ENCODE measurements at places on chromosomes 16 and 17. TPM values are rescaled to one million over a fixed set of nuclear protein-coding genes. Genes with fewer than 3 reads are reported as not detected.

GRCh38 chr16:83967838-83968305 is at the start of gene NECAB2:
Gene NECAB2 (plus strand): TSS chr16:83968244. CDS start chr16:83968649, 405 bp downstream.
- DNase-seq: peak; percentile 34

DNA sequence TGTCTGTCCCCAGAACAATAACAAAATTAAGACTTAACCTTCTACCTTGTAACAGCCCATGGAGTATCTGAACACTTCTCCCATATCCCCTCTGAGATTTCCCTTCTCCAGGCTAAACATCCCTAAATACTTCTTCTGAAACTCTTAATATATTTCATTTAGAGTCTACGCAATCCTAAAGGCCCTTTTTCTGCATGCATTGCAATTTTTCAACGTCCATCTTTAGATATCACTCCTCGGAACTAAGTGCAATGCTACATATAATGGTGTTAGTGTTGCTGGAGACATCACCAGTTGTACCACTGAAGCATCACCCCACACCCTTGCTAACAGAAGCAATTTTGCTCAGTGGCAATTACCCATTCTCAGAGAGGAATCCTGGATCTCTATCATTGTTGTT is 13.2 kb downstream of the GRIN2A start:
- no peak for DNase-seq

- no peak for DNase-seq
These were observed 17.7 kb downstream of the POLR3E start for GRCh38 chr16:22314661-22315626.

DNA sequence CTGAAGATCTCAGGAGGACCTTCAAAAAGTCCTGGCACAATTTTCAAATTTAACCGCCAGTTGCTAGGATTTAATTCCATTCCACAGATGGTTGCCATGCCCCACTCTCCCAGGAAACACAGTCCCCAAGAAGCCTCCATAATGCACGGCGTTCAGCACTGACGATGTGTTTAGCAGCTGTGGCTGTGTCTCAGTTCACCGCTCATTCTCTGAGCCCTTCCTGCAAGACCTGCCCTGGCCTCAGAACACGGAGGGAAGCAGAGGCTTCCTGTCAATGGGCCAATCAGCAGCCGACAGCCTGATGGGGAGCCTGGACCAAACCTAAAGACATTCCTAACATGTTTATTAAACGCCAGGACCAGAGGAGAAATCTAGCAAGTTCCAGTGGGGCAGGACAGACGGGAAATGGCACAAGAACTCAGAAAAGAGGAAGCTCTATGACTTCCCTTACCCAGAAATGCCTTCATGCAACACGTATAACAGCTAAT is 4.9 kb downstream of the MYLK3 start:
- no peak for DNase-seq

GRCh38 chr17:57357392-57357784 is 101.1 kb downstream of the MSI2 start:
- DNase-seq: no peak

DNA sequence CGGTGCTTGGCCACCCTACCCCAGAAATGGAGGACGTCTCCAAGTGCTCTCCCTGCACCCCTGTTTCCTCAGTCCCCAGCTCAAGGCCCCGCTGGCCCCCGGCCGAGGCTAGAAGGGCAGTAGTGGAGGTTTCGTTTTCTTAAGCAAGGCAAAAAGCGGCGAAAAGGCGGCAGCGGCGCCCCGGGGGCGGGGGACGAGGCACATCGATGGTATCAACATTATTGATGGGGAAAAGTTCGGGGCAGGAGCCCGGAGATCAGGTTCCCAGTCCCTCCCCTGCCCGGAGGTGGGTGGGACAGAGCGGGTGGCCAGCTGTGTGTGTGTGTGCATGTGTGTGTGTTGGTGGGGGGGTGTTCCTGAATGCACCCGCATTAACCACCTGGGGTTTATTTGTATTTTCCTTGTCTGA is 4.1 kb upstream of the SALL1 start:
- DNase-seq: no peak

DNA sequence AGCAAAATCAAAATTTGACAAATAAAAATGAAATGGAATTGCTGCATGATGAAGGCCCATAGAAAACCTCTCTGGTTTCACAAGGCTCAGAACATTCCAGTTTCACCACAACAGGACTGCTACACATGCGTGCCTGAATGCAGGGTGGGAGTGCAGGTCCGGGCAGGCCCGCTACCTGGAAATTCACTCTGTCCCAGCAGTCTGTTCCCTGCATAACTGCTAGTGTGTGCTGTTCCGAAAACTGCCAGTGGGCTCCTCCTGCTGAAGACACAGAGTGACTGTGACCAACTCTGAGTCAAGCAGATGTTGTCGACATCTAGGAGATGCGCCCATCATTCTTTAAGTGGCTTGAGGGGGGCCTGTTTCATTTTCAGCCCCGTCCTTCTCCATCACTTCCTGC is 284.8 kb upstream of the MAF start:
- DNase-seq: no peak

- no peak for DNase-seq
These were observed 56.1 kb downstream of the YPEL2 start for GRCh38 chr17:59387351-59388068.

GRCh38 chr16:14013145-14013570 is 58.0 kb upstream of the MRTFB start:
- no peak for DNase-seq

GRCh38 chr16:11392041-11392581 is 46.9 kb downstream of the RMI2 start:
- DNase-seq: no peak

GRCh38 chr17:49690256-49690655 is 12.4 kb upstream of the SPOP start:
- DNase-seq: no peak

DNA sequence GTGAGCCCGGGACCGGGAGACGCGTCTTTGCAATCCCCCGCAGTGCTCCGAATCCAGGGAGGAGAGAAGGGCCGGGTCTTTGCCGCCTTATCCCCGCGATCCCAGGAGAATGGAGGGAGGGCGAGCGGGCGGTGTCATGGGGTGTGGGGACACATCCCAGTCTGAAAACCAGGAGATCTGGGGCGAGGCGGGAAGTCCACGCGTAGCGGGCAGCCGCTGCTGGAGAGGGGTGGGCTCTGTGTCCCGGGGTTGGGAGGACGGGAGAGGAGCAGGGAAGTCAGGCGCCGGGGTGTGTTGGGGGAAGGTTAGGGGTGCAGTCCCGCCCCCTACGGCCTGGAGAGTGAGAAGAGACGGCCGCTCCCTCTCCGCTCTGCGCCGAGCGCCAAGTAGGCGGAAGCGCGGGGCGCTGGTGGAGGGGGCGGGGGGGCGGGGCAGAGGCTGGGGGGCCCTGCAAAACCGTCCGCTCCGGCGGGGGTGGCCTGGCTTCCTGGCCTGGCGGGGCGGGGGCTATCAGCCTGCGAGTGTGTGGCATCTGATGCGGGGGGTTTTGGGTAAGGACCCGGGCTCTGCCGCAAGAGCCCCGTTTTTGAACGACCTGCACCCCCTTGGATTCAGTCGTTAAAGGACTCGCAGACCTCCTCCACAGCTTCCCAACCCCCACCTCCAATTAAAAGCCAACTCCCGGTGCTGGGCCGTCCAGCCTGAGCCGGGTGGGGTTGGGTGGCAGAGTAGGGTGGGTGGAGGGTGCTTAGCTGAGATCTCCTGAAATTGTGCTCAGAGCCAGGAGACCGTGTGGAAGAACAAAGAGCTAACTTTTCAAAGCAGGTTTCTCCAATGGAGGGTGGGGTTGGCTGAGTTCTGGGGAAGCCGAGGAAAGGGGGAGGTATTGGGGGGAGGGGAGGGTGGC is 654 bp downstream of the LASP1 start:
- DNase-seq: peak; percentile 86

DNA sequence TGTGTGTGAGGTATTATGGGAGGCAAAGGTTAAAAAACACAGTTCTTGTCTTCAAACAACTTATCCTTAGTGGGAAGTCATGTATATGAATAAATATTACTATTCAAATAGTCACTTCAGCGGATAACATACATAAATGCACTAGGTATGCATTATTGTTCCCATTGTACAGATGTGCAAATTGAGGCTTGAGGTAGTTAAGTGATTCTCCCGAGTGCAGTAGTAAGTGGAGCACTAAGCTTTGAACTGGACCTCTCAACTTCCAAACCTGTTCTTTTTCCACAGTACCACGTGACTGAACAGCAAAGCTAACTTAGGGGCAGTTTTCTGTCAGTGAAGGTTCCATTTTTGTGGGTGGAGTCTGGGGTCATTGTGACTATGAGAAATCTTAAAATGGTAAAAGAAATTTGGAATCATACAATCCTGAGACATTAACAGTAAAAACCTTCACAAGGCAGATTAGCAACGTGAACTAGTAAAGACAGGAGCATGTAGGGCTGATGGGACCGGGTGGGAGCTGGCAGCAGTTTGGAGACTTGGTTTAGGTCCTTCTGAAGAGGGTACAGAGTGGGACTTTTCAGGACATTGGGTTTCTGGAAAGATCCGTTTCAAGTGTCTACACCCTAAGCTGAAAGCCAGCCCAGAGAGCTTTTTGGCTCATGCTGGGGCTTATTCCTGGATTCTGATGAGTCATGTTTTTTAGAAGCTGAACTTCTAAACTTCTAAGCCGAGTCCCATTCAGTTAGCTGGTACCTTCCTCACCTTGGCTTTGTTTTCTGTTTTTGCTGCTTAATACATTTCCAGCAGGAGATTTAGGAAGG is 204.9 kb downstream of the PRKCA start:
- no peak for DNase-seq

DNA sequence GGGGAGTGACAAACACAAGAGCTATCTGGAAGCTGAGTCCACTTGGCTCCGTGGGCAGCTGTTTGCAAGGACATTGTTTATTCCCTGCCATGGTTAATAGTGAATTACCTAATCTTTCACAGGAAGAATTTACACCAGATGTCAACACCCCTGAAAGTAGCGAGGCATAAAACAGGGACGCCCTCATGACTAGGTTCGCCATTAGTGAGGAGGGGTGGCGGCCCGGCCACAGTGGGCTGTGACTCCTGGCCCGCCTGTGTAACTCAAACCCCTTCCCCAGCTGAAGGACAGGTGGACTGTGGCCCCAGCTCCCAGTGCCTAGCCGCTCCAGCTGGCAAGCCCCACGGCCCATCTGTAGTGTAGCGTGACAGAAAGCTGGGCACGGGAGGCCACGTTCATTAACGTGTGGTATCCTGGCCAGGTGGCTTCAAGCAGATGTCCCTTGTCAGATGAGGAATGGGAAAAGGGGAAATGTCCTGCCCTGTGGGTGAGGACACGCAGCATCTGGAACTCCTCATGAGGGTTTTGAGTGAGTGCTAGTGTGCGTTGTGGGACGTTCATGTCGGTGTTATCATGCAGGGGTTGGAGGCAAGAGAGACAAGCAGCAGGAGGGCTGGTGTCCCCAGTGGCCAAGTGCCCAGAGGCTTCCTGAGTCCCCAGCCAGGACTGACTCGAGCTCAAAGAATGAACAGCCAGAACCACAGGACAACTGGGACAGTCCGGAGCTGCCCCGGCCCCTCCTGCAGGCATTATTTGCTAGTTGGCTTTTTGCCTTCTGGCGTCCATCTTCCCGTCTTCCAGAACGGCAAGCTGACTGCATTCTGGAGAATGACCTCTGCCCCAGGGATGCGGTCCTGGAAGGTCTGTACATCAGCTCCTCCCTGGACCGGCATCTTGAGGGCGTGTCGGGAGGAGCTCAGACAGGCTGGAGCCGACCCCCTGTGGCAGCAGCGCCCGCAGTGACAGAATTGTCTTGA is 19.2 kb downstream of the KDM8 start:
- no peak for DNase-seq

DNA sequence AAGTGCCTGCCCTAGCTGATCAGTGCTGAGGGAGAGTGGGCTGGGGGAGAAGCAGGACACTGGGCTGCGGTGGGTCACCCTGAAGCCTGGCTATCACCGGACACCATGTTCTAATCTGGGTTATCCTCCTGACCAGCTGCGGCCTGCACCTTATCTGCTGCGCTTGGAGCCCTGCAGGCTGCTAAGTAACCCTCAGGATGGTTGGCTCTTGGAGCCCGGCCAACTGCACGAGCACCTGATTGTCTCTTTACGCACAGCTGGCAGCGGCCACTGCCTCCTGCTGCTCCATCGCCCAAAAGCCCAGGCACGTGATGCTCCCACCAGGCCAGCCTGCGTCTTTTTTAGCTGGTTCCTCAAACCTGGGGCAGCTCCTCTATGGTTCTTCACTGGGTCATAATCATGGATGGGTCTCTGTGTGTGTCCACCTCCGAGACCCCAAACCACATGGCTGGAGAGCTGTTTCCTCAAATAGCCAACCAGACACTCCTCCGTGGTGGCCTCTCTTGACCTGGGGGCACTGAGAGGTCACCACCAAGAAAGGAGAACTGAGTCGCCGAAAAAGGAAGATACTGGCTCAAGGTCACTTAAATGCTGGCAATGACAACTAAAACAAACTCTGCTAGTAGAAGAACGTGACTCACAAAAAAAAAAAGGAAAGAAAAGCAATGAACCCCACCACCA is 21.7 kb downstream of the SPHK1 start:
- DNase-seq: no peak

- DNase-seq: no peak
These were observed 38.8 kb upstream of the HS3ST3A1 start for GRCh38 chr17:13640551-13640950.

DNA sequence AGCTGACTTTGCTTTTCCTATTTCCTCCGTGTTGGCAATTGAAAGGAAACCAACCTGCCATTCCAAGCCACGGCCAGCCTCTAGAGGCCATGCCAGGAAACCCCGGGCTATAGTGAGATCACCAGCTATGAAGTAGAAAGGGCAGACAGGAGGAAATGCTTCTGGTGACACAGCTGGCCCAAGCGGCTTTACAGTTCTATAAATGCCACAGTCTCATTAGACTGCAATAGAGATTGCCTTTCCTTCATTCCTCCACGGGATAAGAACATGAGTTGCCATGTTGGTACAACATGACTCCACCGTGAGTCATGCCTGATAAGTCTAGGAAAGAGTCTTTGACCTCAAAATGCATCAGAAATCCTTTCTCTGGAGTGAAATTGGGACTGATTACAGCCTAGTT is 384.9 kb downstream of the GRIN2A start:
- DNase-seq: no peak

- no peak for DNase-seq
These were observed 1.2 kb downstream of the BCAR1 start for GRCh38 chr16:75250089-75250808.

GDPD1 gene
- 1.6 TPM for total RNA-seq

KRT16 gene
- total RNA-seq: not detected

CRYBA1 gene
- not detected for total RNA-seq

FAM20A gene
- not detected for total RNA-seq

CLEC18C gene
- 1.1 TPM for total RNA-seq

ZNF629 gene
- 1.7 TPM for total RNA-seq

All from activated CD8-positive, alpha-beta T cell treated with anti-CD3 and anti-CD28 coated beads, Interleukin-2, amount 10 ng/mL, durations not matched to agents 7 days and 5 days (primary cell).